BJ (cell line): ENCODE measurements at places on chromosomes 1 and 21. TPM values are rescaled to one million over a fixed set of nuclear protein-coding genes. Genes with fewer than 3 reads are reported as not detected.

GRCh38 chr1:54800899-54801759, at the start of gene TTC22:
TTC22 (minus strand) TSS chr1:54801323; CDS start chr1:54801163, 160 bp downstream.
- no peak for DNase-seq

MAP1LC3C gene
- 0.10 and 0.23 TPM in 2 replicates for polyA plus RNA-seq

TINAGL1 gene
- polyA plus RNA-seq: 32.6 and 39.0 TPM in 2 replicates

C4BPA gene
- polyA plus RNA-seq: not detected in 2 replicates

GRCh38 chr1:99264201-99265021, at the start of gene PLPPR4:
PLPPR4 (plus strand) TSS chr1:99264492; CDS start chr1:99264594, 102 bp downstream.
- peak; percentile 17 for DNase-seq

GRCh38 chr1:228373004-228373680, 33.5 kb downstream of the TRIM11 start:
- no peak for DNase-seq

RGS5 gene
- polyA plus RNA-seq: 8.1 and 8.5 TPM in 2 replicates

KRTAP11-1 gene
- polyA plus RNA-seq: not detected in 2 replicates

- DNase-seq: no peak
Observed at GRCh38 chr1:30314591-30314990, 408.8 kb downstream of the MATN1 start.

DNA sequence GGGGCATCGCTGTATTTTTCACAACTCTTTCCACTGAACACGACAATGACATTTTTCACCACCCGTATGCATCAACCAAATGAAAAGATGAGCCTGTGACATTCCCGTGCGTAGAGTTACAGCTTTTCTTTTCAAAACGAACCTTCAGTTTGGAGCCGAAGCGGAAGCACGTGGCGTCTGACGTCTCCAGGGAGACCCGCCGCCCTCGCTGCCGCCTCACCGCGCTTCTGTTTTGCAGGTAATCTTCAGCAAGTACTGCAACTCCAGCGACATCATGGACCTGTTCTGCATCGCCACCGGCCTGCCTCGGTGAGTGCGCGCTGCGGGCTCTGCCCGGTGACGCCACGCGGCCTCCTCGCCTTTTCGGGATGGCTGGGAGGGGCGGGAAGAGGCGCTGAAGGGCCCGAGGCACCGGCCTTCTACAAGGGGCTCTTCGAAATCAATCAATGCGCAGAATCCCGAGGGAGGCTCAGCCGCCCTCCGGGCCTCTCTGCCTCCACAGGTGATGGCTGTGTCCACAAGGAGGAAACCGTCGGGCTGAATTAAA, 32.6 kb downstream of the PDE9A start:
- no peak for DNase-seq

DNA sequence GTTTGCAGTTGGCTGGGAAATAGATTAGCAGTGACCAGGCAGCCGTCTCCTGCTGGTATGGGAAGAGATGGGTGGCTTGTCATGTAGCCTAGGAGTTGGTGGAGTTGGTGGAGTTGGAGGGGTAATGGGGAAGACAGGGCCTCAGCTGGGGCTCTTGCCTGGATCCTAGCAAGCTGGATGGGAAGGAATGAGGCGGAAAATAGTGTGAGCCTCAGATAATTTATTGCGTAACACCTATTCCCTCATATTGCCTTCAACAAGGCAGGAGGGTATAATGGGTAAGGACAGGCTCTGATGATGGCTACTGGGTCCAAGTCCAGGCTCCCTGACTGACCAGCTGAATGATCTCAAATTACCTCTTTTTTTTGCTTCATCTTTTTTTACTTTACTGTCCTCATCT, 12.6 kb downstream of the MAP7D1 start:
- no peak for DNase-seq

DNA sequence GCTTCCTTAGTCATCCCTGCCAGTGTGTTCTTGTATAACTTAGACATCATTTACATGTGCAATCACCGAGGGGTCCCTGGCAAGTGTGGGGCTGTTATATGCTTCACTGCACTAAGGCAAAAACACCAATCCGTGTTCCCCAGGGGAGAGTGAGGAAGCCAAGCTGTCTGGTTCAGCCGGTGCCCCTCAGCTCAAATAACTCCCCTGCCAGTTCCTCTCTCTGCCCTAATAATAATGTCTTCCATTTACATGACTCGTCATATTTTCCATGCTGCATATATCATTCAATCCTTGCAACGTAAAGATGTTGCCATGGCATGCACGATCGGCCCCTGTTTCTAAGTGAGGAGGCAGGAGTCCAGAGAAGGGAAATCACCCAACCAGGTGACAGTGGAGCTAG, 24.4 kb upstream of the NDC1 start:
- DNase-seq: no peak

GRCh38 chr1:222772996-222773379, 36.0 kb downstream of the FAM177B start:
- no peak for DNase-seq

DNA sequence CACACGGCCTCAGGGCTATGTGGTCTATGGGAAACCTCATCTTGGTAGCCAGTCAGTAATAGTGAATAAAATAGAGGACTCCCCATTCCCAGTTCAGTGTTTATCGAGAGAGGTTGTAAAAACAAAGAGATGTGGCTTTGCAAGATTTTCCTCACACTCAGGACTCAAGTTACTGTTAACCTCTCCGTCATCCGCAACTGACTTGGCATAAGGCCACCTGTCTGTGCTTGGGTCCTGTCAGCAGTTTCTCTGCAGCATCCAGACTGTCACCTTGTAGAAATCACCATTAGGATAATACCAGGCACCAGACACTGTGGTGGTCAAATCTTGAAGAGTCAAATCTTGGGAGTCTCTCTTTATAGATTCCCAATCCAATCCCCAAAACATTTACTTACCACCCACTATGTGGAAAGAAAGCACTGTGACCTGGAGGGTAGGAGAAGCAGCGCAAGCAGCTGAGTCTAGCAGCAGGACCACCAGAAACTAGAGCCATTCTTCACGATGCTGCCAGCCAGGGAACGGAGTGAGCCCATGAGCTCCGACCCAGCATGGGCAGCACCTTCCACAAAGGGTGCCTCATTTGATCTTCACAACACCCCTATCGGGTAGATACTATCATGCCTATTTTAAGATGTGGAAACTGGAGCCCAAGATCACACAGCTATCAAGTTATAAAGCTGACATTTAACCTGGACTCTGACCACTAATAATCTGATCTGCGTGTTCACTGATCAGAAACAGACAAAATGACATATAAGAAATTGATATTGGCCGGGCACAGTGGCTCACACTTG, 5.6 kb upstream of the GPR25 start:
- DNase-seq: no peak

- peak; percentile 48 for DNase-seq
Observed at GRCh38 chr1:240100371-240100934, 8.8 kb downstream of the FMN2 start.

- DNase-seq: no peak
Observed at GRCh38 chr1:76764638-76765454, 102.4 kb upstream of the ST6GALNAC5 start.

DNA sequence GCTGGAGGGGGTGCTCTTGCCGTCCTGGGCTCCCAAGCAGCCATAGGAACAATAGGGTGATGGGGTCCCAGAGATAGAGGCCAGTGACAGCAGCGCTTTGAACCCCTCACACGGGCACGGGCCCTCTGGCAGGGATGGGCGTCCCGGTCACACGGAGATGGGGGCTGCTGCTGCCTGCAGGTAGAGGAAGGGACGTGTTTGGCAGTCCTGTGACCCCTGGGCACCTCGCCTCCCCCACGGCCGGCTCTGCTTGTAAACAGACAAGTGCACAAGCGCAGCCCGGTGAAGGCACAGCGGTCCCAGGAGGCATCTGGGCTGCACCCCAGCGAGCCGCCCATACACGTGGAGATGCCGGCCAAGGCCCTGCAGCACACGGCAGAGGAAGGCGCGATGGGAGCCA, 36.5 kb upstream of the PDE9A start:
- no peak for DNase-seq

FAM72A gene
- 2.5 and 4.1 TPM in 2 replicates for polyA plus RNA-seq

DNA sequence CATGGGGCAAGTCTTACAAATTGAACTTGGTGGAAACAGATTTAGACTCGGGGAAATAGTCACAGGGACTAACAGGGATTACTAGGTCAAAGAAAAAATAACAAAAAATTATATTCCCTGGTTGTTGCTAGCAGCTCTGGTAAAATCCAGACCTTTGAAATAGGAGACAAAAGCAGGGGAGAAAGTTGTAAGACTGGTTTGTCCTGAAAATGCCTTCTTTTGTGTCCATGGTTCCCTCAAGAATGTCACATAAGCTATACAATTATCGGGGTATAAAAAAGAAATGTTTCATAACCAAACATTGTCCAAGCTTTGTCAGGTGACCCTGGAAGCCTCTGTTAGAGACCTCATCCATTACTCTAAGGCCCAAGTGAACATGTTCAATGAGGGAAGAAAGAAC, 33.1 kb downstream of the KIAA0319L start:
- no peak for DNase-seq

SPATA6 gene
- 1.6 and 2.6 TPM in 2 replicates for polyA plus RNA-seq

GRCh38 chr1:234330843-234331215, 42.4 kb upstream of the COA6 start:
- DNase-seq: no peak

TNFRSF4 gene
- polyA plus RNA-seq: not detected in 2 replicates

DNA sequence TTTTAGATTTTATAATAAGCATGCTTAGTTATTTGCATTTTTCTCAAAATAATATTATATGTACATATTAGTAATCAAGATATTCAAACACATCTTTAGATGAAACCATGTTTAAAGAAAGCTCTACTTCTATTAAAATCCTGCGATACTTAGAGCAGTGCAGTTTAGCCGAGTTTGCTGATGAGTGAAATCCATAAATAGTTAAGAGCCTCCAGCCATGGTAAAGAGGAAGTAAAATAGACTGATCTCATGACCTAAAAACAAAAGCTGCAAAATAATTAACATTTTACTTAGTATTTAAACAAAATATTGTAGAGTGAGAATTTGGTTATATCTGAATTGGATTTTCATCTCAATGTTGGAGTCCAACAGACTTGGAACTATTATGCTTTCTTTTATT, 147.4 kb upstream of the NRIP1 start:
- DNase-seq: no peak

DNA sequence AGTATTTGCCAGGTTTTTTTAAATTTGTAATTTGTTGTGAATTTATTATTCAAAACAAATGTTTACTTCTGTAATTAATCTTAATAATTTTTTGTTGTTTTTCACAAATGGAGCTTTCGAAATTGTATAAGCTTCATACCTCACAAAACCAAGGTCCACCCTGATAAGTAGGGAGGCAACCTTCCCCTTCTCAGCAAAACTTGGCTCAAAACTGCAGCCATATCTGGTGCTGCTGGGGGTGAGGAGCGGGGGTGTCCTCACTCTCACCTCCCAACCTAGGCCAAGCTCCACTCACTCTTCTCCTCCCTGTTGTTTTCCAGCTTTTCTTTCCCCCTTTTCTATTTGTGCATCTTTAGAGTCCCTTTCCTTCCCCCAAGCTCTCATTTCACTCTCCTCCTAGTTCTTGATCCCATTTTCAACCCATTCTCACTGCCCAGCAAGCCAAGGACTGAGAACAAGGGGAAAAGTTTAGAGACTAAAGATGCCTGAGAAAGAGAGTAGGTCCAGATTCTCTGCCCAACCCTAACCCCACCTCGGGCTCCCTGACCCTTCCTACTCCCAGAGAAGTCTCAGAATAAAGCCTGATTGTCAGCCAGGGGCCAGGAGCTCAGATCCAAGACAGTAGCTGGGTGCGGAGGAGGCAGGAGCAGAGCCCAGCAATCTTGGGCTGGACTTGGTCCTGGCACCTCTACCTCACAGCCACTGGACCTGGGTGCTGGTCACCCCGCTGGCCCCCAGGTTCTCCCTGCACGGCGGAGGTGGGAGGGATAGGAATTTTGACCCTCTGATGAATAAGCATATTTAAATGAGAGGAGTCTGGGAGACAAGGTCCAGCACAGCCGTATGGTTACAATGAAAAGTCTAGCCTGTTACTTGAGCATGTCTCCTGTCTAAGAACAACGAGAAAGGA, 8.3 kb upstream of the CFAP45 start:
- no peak for DNase-seq

GRCh38 chr1:62790716-62791115, 6.8 kb downstream of the ATG4C start:
- no peak for DNase-seq

DNA sequence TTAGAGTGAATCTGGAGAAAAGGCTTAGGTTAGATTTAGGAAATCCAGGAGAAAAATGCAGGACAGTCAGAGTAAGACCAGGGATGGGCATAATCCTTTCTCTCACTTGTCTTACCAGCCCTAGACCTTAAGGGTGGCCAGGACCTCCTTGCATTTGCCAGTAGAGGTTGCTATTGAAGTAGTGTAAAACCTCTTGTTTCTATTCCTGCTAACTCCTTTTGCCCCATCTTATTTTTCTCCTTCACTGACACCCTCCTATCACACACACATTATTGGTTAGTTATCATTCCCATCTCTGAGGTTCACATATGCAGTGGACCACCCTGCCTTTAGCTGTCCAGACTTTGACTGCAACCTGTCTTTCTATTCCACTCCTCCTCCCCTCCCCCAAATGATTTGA, 75.0 kb upstream of the MACF1 start:
- no peak for DNase-seq

DNA sequence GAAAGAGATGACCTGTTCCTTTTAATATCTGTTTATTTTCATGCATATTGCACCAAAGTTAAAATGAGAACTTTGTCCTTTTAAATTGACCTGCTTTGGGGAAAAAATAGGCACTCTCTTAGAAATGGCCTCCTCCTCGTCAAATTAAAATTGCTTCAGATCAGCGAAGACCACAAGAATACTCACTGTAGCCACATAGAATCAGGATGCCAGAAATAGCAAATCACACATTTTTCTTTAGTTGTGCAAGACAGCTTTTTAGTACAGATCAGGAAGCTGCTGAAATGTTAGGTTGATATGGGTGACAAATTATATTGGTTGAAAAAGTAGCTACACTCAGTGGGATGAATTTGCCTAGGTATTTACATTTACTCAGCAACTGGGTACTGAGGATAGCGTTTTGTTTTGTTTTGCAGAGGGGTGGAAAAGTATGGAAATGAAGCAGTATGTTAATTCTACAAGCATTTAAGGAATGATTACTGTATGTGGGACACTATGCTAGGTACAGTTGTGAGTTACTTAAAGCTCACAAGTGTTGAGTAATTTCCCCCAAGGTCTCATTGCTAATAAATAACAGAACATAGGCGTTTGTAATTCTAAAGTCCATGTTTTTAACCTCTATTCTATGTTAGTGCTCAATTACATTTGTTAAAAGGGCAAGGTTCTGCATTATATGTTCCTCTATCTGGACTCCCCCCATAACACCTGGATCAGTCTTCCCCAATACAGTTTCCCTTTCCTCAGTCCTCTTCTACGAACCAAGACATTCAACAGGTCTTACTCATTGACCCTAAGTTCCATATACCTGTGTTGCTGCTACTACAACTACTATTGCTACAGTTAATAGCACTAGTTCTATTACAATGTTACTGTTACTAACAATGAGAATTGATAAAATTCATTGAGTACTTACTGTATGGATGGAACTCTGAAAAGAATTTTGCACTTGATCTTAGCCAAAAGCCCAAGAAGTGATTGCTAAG, 99.4 kb upstream of the S1PR1 start:
- DNase-seq: peak; percentile 26
